Hair follicular keratinocyte (primary cell): ENCODE measurements at places on chromosomes 4 and X. TPM values are rescaled to one million over a fixed set of nuclear protein-coding genes. Genes with fewer than 3 reads are reported as not detected.

The CHRDL1 gene
- total RNA-seq, result not detected in 2 replicates

The SHROOM4 gene
- total RNA-seq, result 0.84 and 2.3 TPM in 2 replicates

The ZFP92 gene
- 1.0 and 1.1 TPM in 2 replicates for total RNA-seq

The UCP1 gene
- total RNA-seq, result not detected in 2 replicates
